Stimulated activated CD4-positive, alpha-beta T cell treated with anti-CD3 and anti-CD28 coated beads, Interleukin-4, amount 100 ng/mL, for 4 hours (primary cell): ENCODE measurements at places on chromosomes 5 and 9.
A peak's percentile ranks its signal among the peaks of the same experiment; 100 is the strongest.

DNA sequence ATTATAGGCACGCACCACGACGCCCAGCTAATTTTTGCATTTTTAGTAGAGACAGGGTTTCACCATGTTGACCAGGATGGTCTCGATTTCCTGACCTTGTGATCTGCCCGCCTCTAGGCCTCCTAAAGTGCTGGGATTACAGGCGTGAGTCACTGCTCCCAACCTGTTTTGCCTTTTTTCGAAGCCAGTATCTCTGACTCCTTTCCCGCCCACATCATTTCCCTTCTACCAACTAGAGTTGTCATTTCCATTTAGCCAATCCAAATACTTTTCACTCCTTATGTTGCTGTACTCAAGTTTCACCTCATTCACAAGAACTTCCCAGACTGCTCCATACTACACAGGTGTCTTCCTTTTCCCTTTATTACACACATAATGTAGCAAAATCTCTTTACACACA lies 502.6 kb upstream of the CDH6 start:
- no peak for DNase-seq

DNA sequence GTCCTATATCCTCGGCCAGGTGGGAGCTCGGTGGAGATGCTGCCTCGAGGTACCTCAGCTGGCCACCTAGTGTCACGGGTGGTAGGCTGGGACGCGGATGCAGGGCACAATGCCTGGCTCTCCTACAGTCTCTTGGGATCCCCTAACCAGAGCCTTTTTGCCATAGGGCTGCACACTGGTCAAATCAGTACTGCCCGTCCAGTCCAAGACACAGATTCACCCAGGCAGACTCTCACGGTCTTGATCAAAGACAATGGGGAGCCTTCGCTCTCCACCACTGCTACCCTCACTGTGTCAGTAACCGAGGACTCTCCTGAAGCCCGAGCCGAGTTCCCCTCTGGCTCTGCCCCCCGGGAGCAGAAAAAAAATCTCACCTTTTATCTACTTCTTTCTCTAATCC lies 2.0 kb downstream of the PCDHGC3 start:
- no peak for DNase-seq

DNA sequence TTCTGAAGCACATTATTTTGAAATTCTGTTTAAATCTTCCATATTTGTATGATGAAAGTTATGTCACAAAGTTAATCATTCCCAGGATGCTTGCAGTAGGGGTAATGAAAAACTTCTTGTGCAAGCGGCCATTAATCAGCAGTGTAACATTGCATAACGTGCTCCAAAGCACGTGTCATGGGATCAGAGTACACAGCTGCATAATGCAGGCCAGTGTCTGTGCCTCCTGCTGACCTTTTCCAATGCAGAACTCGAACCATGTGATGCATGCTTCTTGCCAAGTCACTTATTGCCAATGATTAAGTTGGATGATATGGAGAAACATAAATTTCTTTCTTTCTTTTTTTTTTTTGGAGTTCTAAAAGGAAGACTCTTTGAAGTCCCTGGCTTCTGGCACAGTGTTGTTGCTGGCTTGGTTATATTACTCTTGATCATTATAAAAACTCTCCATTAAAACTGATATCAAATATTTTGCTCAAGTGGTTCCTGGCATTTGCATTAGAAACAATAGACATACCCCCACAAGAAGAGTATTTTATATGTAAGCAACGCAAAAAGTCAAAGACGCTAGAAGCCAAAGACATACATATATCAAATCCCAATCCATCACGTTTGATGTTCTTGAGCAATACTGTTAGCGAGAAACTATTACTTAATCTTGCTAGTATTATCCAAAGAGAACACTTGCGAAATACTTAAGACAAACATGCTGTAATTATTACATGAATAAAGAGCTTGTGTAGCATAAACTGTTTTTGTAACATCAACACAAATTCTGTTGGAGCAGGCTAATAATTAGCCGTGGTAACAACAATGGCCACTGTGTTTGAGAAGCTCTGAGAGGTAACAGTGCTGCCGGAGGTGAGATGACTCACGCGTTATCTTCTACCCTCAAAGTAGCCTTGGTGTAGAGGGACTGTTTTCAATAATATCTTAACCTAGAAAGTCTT lies 164.2 kb downstream of the AUH start:
- no peak for DNase-seq

DNA sequence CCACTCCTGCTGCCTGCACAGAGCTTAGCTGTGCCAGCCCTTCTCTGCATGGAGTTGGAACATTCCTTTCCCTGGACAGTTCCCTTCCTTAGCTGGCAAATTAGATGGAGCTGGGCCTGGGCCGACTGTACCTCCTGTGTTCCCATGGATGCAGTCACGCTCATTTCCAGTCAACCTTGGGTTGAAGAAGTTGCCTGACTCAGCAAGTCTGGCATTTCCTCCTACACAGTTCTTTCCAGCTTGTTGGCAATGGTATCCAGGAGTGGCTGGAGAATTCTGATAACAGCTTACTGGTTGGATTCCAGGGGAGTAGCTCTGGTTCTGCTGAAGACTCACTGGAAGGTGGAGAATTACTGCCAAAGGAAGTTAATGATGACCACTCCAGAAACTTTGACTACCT lies 9.2 kb upstream of the TAF1L start:
- DNase-seq: no peak

- peak; percentile 22 for DNase-seq
These were observed 732 bp downstream of the MARCHF11 start for GRCh38 chr5:16178745-16179372.
